ENCODE measurements at places on chromosomes 2 and 18. TPM values are rescaled to one million over a fixed set of nuclear protein-coding genes. Genes with fewer than 3 reads are reported as not detected.

GRCh38 chr2:109472974-109473373, 140.8 kb downstream of the SEPTIN10 start:
- no peak overlapping the region for H3K4me3 ChIP-seq
- no peak overlapping the region for H3K27ac ChIP-seq
- H3K36me3 ChIP-seq, result no peaks in the 10 kb centered on the region
- H3K4me1 ChIP-seq, result peaks cover 6% of the 10 kb centered on the region
- no peak for DNase-seq

The GALR1 gene
- not detected for total RNA-seq

The UGT1A8 gene
- total RNA-seq, result not detected

The GCG gene
- not detected for total RNA-seq

The PTH2R gene
- total RNA-seq, result 0.10 TPM

DNA sequence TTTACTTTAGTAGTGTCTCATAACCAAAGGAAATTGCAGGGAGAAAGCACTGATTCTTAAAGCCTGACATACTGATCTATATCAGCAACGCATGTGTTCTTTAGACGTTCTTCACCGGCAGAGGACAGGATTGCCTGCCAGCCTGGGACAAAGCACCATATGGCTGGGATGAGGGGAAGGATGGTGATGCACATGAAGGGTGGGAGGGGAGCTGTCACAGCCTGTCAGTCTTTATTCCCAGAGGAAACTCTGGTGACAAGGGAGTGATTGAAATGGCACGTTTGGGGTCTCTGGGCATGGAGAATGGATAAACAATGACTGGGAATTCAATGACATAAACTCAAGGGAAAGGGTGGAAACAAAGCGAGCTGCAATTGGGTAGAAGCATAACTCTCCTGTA, 808.1 kb downstream of the DCC start:
- no peaks in the 10 kb centered on the region for H3K4me1 ChIP-seq
- no peak overlapping the region for H3K27ac ChIP-seq
- no peak for DNase-seq
- no peak overlapping the region for H3K4me3 ChIP-seq

- H3K4me1 ChIP-seq, result no peaks in the 10 kb centered on the region
- no peak overlapping the region for H3K4me3 ChIP-seq
Observed at GRCh38 chr2:185793532-185794345, 55.1 kb downstream of the FSIP2 start.

The CFAP221 gene
- not detected for total RNA-seq

DNA sequence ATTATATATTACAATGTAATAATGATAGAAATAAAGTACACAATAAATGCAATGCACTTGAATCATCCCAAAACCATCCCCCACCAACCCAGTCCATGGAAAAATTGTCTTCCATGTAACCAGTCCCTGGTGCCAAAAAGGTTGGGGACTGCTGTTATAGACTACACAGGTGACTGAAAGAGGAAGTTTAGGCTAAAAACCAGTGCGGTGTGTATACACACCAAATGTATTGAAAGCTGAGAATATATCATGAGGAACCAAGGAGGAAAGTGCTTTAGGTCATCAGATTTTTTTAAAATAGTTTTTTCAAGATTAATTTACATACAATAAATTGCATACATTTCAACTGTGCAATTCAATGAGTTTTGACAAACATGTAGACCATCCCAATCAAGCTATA, 20.5 kb upstream of the C1D start:
- H3K4me1 ChIP-seq, result no peaks in the 10 kb centered on the region
- H3K36me3 ChIP-seq, result no peaks in the 10 kb centered on the region
- peaks cover 3% of the 10 kb centered on the region for H3K27me3 ChIP-seq

GRCh38 chr2:165648801-165649200, 145.2 kb downstream of the GALNT3 start:
- H3K36me3 ChIP-seq, result no peaks in the 10 kb centered on the region
- no peak overlapping the region for H3K27ac ChIP-seq
- no peak for DNase-seq

The TM4SF20 gene
- total RNA-seq, result not detected

DNA sequence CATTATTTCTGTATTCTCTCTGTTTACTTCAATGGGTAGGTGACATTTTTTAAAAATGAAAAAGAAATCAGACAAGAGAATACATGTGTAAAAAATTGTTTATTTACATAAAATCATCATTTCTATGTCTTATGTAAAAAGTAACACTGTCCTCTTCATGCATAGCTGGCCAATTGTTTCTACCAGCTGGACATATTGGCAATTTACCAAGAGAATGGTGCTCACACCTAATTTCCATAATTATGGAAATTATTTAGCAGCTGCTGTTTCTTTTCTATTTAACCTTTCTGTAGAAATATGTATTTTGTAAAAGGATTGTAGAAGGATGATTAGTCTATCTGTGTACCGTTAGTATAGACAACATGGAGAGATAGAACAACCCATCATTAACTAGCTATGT, 791.9 kb downstream of the TRIB2 start:
- no peak overlapping the region for H3K27ac ChIP-seq
- H3K4me3 ChIP-seq, result no peak overlapping the region
- H3K27me3 ChIP-seq, result no peaks in the 10 kb centered on the region
- no peaks in the 10 kb centered on the region for H3K36me3 ChIP-seq
- DNase-seq, result no peak

DNA sequence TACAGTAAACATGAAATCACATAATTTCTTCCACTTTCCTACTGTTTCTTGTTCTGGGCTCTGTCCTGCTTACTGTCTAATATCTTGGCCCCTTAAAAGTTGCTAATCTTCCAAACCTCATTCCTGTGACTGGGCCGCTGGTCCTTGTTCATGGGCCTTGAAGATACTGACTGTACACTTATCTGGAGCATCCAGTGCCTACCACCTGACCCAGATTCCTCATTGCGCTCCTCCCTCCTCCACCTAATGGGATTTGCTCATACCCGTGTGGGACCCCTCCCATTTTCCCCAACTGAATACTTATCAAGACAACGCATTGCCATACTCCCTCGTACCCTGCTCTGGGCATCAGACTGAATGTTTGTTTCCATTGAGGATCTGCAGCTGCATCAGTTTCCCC, 6.1 kb upstream of the IL37 start:
- no peak overlapping the region for H3K4me3 ChIP-seq
- peaks cover 3% of the 10 kb centered on the region for H3K27me3 ChIP-seq
- no peaks in the 10 kb centered on the region for H3K36me3 ChIP-seq
- no peak overlapping the region for H3K27ac ChIP-seq

- DNase-seq, result no peak
- H3K27ac ChIP-seq, result no peak overlapping the region
- H3K36me3 ChIP-seq, result no peaks in the 10 kb centered on the region
- H3K27me3 ChIP-seq, result no peaks in the 10 kb centered on the region
- no peak overlapping the region for H3K4me3 ChIP-seq
Observed at GRCh38 chr2:228846161-228846560, 424.9 kb downstream of the PID1 start.
